Gastroesophageal sphincter (tissue), 4 donors: ENCODE measurements at places on chromosomes 12 and 14. TPM values are rescaled to one million over a fixed set of nuclear protein-coding genes. Genes with fewer than 3 reads are reported as not detected.

Gene DTX1
- total RNA-seq = 4.5 TPM

Gene COX8C
- not detected for total RNA-seq

Gene TOMM20L
- total RNA-seq = not detected

GRCh38 chr14:93003945-93004698 is 81.2 kb downstream of the CHGA start:
- no peak for ATAC-seq

- ATAC-seq = peak; percentile 57
Observed at GRCh38 chr14:93880021-93880820, 46.9 kb upstream of the FAM181A start.

DNA sequence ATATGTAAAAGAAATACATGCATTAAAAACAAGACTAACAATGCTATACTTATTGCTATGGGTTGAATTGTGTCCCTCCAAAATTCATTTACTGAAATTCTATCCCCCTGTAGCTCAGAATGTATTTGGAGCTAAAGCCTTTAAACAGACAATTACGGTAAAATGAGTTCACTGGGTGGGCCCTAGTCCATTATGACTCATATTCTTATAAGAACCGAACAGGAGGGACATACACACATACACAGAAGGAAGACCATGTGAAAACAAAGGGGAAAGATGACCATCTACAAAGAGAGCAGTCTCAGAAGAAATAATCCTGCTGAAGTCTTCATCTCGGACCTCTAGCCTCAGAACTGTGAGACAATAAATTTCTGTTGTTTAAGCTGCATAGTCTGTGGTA is 77.1 kb upstream of the ANKS1B start:
- no peak for ATAC-seq

- peak; percentile 99 for ATAC-seq
Observed at GRCh38 chr14:74302634-74303569, at the start of gene ABCD4. Gene ABCD4, minus strand, starts transcription at chr14:74302934. Its CDS starts 22 bp downstream, at chr14:74302912.

DNA sequence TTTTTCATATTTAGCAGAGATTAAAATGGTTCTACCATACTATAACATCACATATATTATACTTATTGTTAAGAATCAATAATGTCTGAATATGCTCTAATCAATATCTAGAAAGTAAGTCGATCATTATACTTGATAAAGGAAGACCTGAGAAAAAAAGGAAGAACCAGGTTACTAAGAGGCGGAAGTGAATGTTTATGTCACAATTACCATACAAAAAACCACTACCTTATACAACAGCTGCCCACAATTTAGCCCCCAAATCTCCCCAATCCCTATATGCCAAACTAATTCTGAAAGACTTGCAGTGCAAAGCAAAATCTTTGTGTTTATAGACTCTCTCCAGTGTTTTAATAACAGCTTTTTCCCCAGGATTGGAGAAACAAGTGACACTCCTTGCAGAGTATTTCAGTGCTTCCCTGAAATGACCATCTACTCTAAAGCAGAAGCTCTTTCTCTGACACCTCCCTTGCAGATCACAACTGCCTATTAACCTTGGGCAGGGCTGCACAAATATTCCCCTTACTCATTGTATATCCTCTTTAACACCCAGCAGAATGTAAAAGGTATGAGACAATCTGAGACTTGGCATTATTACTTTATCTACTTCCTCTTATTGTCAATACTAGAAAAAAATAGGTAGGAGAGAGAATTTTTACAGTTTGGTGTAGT is 12.7 kb upstream of the SLC2A3 start:
- no peak for ATAC-seq
